Fibroblast of upper back skin (primary cell): ENCODE measurements at places on chromosomes 13 and 19.

DNA sequence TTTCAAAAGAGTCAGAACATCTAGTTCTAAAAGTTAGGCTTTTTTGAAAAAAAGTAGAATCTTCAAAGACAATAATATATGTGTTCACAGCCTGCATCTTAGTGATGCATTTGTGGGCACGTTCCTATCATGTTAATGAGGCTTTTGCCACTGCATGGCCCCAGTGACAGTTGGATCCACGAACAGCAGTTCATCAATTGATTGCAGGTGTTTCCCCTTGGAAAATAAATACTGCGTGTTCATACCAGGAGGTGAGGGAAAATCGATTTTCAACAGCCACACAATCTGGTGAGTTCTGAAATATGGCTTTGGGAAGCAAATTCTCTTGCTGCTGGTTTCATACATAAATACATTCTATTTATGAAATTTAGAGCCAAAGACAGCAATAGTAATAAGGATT lies 343.8 kb upstream of the SLC10A2 start:
- no peak for DNase-seq

DNA sequence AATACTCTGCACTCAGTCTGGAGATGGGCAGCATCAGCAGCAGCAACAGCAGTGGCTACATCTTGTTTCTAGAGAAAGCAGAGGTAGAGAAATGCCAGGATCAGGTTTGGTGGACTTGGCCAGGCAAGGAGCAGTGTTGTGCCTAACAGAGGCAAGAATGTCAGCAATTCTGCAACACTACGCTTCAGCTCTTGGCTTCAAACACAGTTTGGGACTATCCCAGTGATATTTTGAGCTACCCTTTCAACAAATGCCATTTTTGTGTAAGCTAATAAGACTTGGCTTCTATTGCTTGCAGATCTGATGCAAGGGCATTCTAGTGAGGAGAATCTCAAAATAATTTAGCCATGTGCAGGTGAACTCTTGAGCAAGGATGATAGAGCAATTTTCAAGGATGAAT lies 271.3 kb downstream of the PCDH20 start:
- no peak for DNase-seq

- DNase-seq = no peak
These were observed 111.3 kb downstream of the ZNF486 start for GRCh38 chr19:20278342-20278741.

GRCh38 chr13:33976965-33977364 lies 159.0 kb downstream of the RFC3 start:
- no peak for DNase-seq

- no peak for DNase-seq
These were observed 1461.6 kb downstream of the PCDH9 start for GRCh38 chr13:65768545-65768944.

DNA sequence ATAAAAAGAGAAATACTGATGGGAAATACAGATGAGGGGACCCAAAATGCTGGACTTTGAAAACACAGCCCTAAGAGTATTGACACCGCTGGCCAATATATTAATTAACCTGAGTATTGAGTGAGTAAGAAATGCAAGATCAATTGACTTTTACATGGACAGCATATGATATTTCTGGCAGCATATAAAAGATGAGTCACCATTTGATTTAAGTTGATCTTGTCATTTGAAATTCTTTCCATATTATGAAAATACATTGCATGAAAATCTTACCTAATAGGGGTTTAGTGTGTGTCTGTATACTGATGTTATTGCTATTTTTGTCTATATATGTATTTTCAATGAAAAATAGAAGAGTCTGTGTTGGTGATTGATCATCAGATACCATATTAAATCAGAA lies 619.6 kb downstream of the KCTD12 start:
- DNase-seq = peak; percentile 28

GRCh38 chr13:47853236-47853635 lies 147.8 kb downstream of the SUCLA2 start:
- peak; percentile 89 for DNase-seq

- DNase-seq = no peak
These were observed 239.7 kb downstream of the DNAJC15 start for GRCh38 chr13:43263047-43263446.

DNA sequence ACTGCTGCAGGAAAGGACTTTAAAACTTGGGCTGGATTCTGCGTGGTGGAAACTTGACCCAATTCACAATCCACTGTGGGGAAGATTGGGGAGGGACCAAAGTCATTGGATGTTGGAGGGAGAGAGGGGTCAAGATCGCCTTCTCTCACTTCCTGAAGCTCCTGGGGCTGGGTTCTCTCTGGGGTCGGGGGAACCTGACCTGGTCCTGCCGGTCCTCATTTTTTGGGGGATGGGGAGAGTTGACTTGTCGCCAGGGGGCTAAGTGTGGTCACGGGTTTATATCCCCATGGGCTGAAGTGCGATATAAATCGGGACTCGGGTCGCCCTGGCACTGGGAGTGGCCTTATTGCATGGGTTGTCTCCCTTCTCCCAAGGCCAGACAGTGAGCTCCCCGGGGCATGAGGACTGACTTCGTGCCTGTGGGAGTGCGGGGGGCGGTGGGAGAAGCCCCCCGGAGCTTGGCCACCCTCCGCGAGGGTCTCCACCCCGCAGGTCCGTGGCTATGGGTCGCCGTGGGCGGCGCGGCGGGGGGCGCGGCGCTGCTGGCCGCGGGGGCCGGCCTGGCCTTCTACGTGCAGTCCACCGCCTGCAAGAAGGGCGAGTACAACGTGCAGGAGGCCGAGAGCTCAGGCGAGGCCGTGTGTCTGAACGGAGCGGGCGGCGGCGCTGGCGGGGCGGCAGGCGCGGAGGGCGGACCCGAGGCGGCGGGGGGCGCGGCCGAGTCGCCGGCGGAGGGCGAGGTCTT lies 6.3 kb downstream of the ICAM5 start:
- DNase-seq = no peak

DNA sequence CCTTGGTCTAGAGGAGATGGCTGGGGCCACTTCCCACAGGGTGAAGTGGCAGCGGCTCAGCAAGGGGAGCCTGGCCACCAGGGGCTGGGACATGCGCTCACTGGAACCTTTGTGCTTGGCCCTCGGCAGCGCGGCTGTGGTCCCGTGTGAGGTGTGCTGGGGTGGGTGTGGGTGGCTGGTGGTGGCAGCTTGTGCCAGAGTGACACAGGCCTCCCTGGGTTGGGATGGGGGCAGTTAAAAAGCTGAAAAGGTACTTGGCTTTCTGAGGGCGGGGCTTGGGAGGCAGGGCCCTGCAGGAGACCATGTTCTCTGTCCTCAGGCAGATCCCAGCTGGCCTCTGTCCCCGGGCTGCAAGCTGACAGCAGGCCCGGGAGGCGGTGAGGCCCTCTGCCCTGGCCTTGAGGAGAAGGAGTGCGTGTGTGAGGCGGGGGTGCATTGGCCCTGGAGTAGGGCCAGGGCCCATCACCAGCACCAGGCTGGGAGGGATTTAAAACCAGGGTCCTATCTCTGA lies 17.3 kb downstream of the MPND start:
- no peak for DNase-seq

GRCh38 chr19:50432221-50433028 lies at the start of gene MYBPC2:
Gene MYBPC2, plus strand, starts transcription at chr19:50432892. Its CDS starts 62 bp downstream, at chr19:50432954.
- peak; percentile 5 for DNase-seq

GRCh38 chr19:17968362-17968761 lies 1.5 kb downstream of the KCNN1 start:
- DNase-seq = no peak

- DNase-seq = no peak
These were observed 4.2 kb downstream of the OR7D2 start for GRCh38 chr19:9183000-9183399.

GRCh38 chr19:38892841-38893240 lies 6.6 kb downstream of the SIRT2 start:
- DNase-seq = no peak

GRCh38 chr13:91216928-91217700 lies 130.4 kb upstream of the MIR17HG start:
- DNase-seq = no peak

DNA sequence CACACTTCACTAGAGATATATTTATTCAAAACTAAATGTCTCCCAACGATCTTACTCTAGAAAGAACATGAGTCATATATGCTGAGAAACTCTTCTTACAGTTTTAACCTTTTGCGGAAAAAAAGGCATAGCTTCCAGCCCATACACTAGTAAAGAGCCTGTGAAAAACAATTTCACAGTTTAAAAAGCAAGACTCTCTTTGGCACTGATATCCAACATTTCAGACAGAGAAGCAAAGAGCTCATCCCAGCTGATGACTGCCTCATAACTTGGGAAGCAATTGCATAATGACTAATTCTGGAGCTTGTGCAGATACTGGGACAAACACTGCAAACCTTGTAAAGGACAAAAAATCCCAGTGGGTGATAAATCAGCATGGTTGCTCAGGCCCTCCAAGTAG lies 88.0 kb downstream of the ENOX1 start:
- DNase-seq = peak; percentile 69

DNA sequence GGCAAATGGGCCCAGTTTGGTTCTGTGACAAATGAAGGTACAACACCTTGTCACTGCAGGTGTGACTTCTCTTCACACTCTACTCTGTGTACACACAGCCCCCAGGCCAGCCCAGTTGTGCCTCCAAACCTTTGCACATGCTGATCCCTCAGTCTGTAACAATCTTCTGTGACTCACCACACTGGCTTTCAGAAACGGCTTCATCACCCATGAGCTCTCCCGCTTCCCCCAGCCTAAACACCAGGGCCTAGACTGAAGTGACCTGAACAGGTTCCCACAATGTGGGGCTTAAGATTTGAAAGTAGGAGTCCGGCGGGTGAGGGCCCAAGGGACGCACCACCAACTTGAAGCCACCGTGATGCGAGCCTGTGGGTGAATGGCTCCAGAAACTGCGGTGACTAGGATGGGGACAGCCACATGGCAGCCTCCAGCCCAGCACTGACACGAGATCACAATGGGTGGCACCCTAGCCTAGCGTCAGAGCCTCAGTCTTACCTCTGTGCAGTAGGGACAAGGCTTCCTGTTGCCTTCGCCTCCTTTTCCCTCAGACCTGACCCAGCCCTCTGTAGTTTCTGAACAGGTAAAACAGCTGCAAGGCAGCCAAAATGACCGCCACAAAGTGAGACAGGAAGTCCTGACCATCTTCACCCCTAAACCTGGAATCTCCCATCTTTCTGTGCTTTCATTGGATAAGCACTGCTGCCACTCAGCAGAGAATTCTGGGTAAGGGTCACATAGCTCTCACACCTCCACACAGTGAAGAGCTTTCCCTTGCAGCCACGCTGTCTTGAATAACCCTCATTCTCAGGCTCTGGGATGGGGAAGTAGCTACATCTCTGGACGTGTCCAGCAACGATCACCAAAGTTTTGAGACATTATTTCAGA lies 34.2 kb upstream of the ZNF599 start:
- no peak for DNase-seq

GRCh38 chr19:18478545-18479311 lies 40.8 kb upstream of the ISYNA1 start:
- DNase-seq = peak; percentile 85

DNA sequence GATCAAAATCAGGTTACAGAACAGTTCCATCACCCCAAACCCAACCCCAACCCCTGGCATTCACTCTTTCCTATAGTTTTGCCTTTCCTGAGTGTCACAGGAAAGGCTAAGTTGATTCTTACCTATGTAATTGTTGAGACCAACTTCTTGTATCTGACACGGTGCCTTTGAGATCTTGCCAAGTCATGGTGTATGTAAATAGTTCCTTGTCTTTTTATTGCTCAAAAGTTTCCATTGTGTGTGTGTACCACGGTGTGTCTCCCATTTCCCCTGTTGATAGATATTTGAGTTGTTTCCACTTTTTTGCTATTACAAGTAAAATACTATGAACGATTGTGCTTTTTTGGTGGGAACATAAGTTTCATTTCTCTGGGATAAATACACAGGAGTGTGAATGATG lies 3.3 kb upstream of the IGFL2 start:
- no peak for DNase-seq

GRCh38 chr19:32403291-32403995 lies 2.1 kb upstream of the DPY19L3 start:
- DNase-seq = no peak

- no peak for DNase-seq
These were observed 30.3 kb upstream of the CEACAM4 start for GRCh38 chr19:41657157-41657556.

GRCh38 chr13:21328836-21329477 lies 130.1 kb downstream of the ZDHHC20 start:
- no peak for DNase-seq

- DNase-seq = no peak
These were observed 20.8 kb downstream of the KLF2 start for GRCh38 chr19:16345457-16345856.

DNA sequence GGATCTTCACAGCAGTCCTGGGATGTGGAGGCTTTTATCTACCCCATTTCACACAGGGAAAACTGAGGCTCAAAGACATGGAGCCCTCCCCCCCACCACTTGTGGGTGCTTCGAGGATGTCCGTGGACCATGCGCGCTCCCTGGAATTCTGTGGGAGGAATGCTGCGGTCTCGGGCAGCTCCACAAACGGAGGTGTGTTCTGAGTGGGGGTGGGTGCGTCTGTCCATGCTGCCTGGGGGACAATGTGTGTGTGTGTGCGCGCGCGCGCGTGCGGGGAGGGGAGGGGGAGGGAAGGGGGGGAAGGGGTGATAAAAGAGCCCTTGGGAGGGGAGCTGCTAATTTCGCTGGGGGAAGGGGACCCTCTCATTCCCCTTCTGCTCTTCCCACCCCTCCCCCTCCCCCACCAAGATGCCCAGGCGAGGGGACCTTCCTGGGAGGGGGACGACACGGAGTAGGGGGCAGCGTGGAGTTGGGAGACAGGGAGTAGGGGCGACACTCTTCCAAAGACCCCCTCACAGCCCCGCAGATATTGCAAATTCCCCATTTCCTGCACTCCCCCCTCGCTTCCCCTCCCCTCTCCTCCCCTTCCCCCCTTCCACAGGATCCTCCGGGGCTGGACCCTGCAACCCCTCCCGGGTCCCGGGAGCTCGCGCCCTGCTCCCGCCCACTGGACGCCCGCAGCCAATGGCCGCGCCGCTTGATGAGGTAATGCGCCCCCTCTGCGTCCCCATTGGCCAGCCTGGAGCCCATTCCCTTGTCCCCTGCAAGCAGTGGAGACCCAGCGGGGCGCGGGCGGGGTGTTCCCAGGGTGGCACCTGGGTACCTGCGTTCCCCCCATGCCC lies 18.9 kb upstream of the ZNRF4 start:
- DNase-seq = peak; percentile 94
